ENCODE measurements at places on chromosomes 7 and 10.
A peak's percentile ranks its signal among the peaks of the same experiment; 100 is the strongest.

GRCh38 chr10:9608602-9609001 is 1409.1 kb upstream of the CELF2 start:
- no peak for DNase-seq

DNA sequence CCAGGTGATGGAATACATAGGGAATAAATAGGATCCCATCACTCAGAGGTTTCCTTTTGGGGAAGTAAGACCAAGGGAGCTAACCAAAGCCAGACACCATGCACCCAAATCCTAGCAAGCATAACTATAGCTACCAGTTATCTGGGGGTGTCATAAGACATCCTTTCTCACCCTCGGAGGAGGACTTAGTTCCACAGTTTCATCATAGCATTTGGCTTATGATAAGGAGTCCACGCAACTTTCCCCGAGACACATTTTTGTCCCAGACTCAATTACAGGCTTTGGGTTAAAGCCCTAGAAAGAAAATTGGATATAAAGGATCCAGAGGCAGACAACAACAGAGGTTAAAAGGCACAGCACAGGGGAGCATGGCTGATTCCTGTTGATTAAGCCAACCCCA is 442.9 kb downstream of the HTR7 start:
- no peak for DNase-seq

DNA sequence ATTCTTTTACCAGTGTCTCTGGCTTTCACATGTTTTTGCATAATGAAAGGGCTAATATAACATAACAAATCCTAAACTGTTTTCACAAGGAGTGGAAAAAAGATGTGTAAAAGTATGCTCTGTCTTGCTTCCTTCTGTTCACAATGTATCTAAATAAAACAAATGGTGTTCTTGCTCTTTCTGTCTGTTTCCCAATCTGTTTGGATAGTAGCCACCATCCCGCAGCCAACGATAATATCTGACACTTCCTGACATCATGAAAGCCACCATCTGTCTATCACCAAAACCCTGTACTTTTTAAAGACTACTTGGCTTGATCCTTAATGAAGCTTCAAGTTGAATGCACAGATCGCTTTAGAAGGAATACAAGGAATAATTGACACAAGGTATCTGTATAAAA is 246.2 kb downstream of the ETV1 start:
- no peak for DNase-seq

GRCh38 chr7:65454469-65454868 is 80.8 kb downstream of the ZNF92 start:
- no peak for DNase-seq

DNA sequence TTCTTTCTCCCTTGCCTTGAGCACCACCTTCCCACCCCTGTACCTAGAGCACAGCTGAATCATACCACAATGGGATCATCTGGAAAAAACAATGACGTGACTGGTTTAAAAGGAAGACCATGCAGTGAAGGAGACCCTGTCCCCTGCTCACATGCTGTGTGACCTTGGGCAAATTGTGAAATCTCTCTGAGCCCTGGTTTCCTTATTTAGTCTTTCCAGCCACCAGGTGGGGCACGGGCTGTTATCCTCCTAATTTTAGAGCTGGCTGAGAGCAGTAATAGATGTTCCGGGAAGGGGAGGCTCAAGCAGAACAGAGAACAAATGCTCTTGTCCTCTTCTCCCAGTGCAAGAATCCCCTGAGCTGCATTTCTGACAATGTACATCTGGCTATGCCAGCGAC is 198.3 kb downstream of the RPS24 start:
- no peak for DNase-seq

GRCh38 chr7:158811461-158811860 is 17.8 kb downstream of the ESYT2 start:
- DNase-seq, result peak; percentile 13

DNA sequence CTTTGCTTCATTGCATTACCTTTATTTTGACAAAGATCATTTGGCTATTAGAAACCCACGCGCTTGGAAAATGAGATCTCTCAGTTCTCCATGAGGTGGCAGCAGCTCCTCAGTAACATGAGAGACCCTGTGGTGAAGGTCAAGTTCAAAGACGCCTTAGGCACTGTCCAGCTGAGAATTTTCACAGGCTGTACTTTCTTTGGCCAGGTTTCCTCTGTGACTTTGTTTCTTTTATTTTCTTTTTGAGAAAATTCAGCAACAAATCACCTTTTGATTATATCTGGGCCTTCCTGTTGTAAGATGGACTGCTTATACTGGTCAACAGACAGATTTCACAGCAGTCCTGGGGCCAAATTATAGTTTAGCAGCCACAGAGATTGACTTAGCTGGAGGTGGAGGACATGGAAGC is 54.5 kb downstream of the RAB18 start:
- DNase-seq, result no peak

DNA sequence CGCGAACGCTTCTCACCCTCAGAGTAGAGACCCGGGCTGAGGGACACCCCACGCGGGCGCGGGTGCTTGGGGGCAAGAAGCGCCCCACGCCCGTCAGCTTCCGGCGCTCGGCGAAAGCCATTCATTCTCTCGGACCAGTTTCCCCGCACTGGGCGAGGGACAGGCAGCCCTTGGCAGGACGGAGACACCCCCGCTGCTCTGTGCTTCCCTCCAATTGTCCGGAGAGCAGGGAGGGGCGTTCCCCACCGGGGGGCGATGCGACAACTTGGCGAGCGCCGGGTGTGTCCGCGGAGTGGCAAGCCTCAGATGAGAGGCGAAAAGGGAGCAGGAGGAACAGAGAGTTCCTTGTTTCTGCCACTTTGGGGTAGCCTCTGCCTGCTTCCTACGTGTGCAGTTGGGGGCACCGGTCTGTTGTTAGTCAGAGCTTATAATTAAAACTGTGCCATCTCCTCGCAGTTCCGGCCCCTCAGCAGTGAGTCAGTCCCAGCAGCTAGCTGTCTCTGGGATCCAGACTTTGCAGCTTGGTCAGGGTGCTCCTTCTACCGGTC is 1.7 kb downstream of the GPR158 start:
- no peak for DNase-seq

- no peak for DNase-seq
These were observed 1.1 kb downstream of the KIAA1217 start for GRCh38 chr10:24209946-24210491.
